Muscle of leg (tissue), 16 donors: ENCODE measurements at places on chromosomes 4 and X. TPM values are rescaled to one million over a fixed set of nuclear protein-coding genes. Genes with fewer than 3 reads are reported as not detected.

Gene MAGEC1
- total RNA-seq = not detected

Gene VEGFD
- total RNA-seq = 0.44 TPM

Gene HSD17B10
- total RNA-seq = 75.1 TPM

Gene ADAM29
- not detected for total RNA-seq

Gene TCEAL2
- total RNA-seq = 1.8 TPM

Gene PRSS12
- 7.1 TPM for total RNA-seq

Gene S100G
- not detected for total RNA-seq

Gene TSPAN6
- total RNA-seq = 29.6 TPM

Gene SLC2A9
- 2.4 TPM for total RNA-seq

Gene FRG2
- not detected for total RNA-seq

Gene SYTL5
- 0.13 TPM for total RNA-seq

Gene TRAPPC2
- 20.9 TPM for total RNA-seq

Gene FOXP3
- total RNA-seq = 0.04 TPM

Gene TCEAL6
- not detected for total RNA-seq

Gene TMEM129
- 20.3 TPM for total RNA-seq

Gene TMPRSS11B
- not detected for total RNA-seq

Gene CXCL5
- 0.04 TPM for total RNA-seq

Gene SERPINA7
- not detected for total RNA-seq

Gene P2RY8
- total RNA-seq = 0.58 TPM

Gene DMP1
- total RNA-seq = 0.04 TPM
